ENCODE measurements at places on chromosomes 6 and 20. TPM values are rescaled to one million over a fixed set of nuclear protein-coding genes. Genes with fewer than 3 reads are reported as not detected.

The BEND3 gene
- total RNA-seq = 7.5 TPM

The FKBP1A gene
- total RNA-seq = 279 TPM

The PRDM13 gene
- total RNA-seq = not detected

The FOXS1 gene
- not detected for total RNA-seq

The VAPB gene
- total RNA-seq = 29.0 TPM

The TMEM74B gene
- total RNA-seq = 0.09 TPM

The TNNC2 gene
- total RNA-seq = not detected

The SDHAF4 gene
- total RNA-seq = 8.4 TPM

The CD2AP gene
- total RNA-seq = 30.8 TPM

The IL17F gene
- not detected for total RNA-seq

The C6orf163 gene
- 1.3 TPM for total RNA-seq

The MUC21 gene
- total RNA-seq = not detected

The TNFRSF6B gene
- not detected for total RNA-seq

The LRRN4 gene
- total RNA-seq = not detected

The HLA-DMA gene
- 32.7 TPM for total RNA-seq

The HCK gene
- total RNA-seq = not detected

The LY6G6F gene
- not detected for total RNA-seq

The ADGRB3 gene
- not detected for total RNA-seq

The ABHD16B gene
- total RNA-seq = not detected

The CST5 gene
- not detected for total RNA-seq

The BTN1A1 gene
- not detected for total RNA-seq

The GINS1 gene
- 31.3 TPM for total RNA-seq

The TAGAP gene
- total RNA-seq = 51.2 TPM

The SMIM28 gene
- total RNA-seq = not detected

The PBOV1 gene
- total RNA-seq = not detected

The CASS4 gene
- 5.5 TPM for total RNA-seq
